Heart right ventricle (tissue), 16 donors: ENCODE measurements at places on chromosomes 12 and 14. TPM values are rescaled to one million over a fixed set of nuclear protein-coding genes. Genes with fewer than 3 reads are reported as not detected.

- H3K4me3 ChIP-seq = no peak overlapping the region
- no peaks in the 10 kb centered on the region for H3K36me3 ChIP-seq
- H3K27me3 ChIP-seq = no peaks in the 10 kb centered on the region
- no peak for DNase-seq
Observed at GRCh38 chr14:56271970-56272369, 153.8 kb downstream of the PELI2 start.

DNA sequence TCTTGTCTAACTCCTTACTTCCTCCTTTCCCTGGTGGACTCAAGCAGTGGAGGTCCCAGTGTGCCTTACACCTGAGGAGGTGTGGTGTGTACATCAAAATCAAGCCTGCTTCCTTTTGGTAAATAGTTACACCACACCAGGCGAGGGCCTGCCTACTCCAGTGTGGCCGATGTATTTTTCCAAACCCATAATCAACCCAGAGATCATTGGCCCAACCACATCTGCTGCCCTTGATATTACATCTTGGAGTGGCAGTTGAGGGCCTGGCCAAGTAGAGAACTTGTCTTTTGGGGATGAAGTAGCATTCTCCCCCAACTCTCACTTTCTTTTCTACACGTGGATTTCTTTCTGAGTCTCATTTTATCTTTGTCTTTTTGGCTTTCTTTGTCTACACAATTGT is 187.4 kb downstream of the EFCAB11 start:
- no peaks in the 10 kb centered on the region for H3K4me1 ChIP-seq
- no peaks in the 10 kb centered on the region for H3K27me3 ChIP-seq
- no peak for DNase-seq
- H3K27ac ChIP-seq = no peak overlapping the region
- no peaks in the 10 kb centered on the region for H3K36me3 ChIP-seq

DNA sequence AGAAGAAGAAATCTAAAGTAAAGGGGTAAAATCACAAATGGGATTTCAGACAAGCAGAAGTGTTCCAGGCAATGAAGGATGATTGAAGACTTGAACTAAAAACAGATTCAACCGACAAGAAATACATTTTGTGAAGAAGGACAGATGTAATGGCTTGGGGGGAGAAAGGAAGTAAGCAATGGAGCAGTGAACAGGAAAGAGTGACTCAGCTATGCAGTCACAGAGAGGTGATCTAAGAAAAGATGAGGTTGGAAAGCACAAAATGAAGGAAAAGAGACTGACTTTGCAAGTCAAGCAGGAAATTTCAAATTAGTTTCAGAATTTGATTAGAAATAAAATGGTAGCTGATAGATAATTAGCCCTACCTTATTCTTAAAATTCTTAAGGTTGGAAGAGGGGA is 66.5 kb downstream of the PUS7L start:
- H3K4me1 ChIP-seq = no peaks in the 10 kb centered on the region
- H3K27me3 ChIP-seq = no peaks in the 10 kb centered on the region
- DNase-seq = no peak

DNA sequence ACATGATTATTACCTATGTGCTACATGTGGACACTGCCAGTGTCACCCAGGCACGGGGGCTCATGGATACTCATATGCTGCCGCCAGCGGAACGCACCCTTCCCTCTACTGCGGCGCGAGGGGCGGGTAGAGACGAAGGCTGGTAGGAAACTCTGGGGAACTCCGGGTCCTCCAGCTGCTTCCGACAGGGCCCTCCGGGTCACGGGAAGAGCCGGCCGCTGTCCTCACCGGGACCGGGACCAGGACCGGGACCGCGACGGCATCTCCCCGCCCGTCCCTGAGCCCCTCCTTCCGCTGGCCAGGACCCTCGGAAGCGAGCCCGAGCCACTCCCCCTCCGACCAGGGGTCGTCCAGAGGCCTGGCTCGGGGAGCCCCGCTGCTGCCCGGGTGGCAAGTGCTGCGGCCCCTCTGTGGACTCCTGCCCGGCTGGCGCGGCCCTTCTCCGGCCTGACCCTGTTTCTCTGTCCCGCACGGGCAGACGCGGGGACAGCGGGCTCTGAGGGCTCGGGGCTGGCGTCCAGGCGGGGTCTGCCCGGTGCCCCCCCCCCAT is 209.6 kb downstream of the ADGRD1 start:
- no peak for DNase-seq
- no peak overlapping the region for H3K27ac ChIP-seq
- no peak overlapping the region for H3K4me3 ChIP-seq
- H3K36me3 ChIP-seq = no peaks in the 10 kb centered on the region

SERPINA9 gene
- not detected for polyA plus RNA-seq

- H3K36me3 ChIP-seq = no peaks in the 10 kb centered on the region
- DNase-seq = no peak
- H3K27ac ChIP-seq = no peak overlapping the region
- no peaks in the 10 kb centered on the region for H3K27me3 ChIP-seq
- H3K4me3 ChIP-seq = no peak overlapping the region
- no peaks in the 10 kb centered on the region for H3K4me1 ChIP-seq
Observed at GRCh38 chr12:120670667-120671066, 16.3 kb upstream of the MLEC start.

- H3K27me3 ChIP-seq = no peaks in the 10 kb centered on the region
- H3K27ac ChIP-seq = no peak overlapping the region
- H3K36me3 ChIP-seq = no peaks in the 10 kb centered on the region
- DNase-seq = no peak
Observed at GRCh38 chr14:102439556-102439955, 70.0 kb downstream of the ANKRD9 start.

MBIP gene
- polyA plus RNA-seq = 13.5 TPM

- no peak overlapping the region for H3K27ac ChIP-seq
- no peaks in the 10 kb centered on the region for H3K36me3 ChIP-seq
- no peaks in the 10 kb centered on the region for H3K27me3 ChIP-seq
- H3K4me1 ChIP-seq = peaks cover 17% of the 10 kb centered on the region
Observed at GRCh38 chr12:122006186-122006926, 15.3 kb upstream of the BCL7A start.

CLEC4D gene
- not detected for polyA plus RNA-seq

AQP6 gene
- polyA plus RNA-seq = 0.06 TPM

GRCh38 chr12:69204191-69204590 is 35.2 kb upstream of the CPSF6 start:
- H3K36me3 ChIP-seq = no peaks in the 10 kb centered on the region
- no peak for DNase-seq
- H3K27ac ChIP-seq = no peak overlapping the region
- no peaks in the 10 kb centered on the region for H3K4me1 ChIP-seq

EMC9 gene
- 27.2 TPM for polyA plus RNA-seq

DNA sequence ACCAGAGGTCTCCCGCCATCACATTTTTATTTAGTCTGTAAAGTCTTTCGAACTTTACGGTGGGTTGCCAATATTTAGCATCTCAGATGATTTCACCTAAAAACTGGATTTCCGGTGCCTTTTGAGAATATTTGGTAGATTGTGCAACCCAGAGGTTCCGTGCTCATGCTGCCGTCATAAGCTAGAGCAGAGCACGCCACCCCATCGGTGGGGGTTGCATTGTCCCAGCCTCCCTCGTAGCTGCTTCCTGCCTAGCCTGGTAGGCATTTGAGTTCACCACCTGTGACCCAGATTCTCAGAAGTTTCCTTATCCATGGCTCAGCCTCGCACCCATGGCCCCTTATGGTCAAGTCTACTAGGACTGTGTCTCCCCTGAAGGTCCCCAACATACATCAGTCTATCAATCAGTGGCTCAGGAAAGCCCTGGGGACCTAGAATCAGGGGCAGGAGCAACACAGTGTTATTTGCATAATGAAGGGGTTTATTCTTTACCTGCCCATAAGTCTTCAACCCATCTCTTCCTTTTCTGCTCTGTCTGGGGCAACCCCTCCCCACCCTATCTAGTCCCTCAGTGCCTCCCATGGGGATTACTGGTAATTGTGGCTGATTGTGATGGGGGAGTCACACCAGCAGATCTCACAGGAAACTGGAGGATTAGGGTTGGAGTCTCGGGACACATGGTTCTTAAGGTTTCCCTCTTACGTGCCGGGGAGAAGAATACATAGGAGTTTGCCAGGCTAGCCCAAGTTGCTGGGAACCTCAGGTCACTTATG is 152.3 kb downstream of the PHETA1 start:
- H3K27ac ChIP-seq = no peak overlapping the region
- no peaks in the 10 kb centered on the region for H3K4me1 ChIP-seq
- H3K36me3 ChIP-seq = no peaks in the 10 kb centered on the region
- DNase-seq = no peak
- H3K4me3 ChIP-seq = no peak overlapping the region

SMCO3 gene
- 0.14 TPM for polyA plus RNA-seq

DNA sequence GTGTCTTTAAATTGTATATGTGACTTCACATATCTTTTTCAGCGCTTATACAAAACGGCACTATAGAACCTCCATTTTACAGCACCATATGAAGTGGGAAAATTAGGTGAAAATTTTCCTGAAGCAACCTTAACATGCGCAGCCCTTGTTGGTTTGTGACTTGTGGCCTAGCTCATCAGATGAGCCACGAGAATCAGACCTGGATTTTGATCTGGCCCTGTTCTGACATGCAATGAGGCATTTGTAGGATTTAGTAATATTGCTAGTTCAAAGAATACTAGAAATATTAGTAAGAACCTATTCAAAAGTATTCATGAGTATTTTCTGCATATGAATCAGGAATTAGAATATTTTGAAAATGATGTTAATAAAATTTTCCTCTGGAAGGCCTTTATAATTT is 2.9 kb downstream of the CDKN1B start:
- peak overlapping the region; percentile 100 for H3K27ac ChIP-seq
- H3K4me1 ChIP-seq = peaks cover 55% of the 10 kb centered on the region
- no peak for DNase-seq
- peaks cover 20% of the 10 kb centered on the region for H3K36me3 ChIP-seq

ACOT6 gene
- polyA plus RNA-seq = not detected

DNA sequence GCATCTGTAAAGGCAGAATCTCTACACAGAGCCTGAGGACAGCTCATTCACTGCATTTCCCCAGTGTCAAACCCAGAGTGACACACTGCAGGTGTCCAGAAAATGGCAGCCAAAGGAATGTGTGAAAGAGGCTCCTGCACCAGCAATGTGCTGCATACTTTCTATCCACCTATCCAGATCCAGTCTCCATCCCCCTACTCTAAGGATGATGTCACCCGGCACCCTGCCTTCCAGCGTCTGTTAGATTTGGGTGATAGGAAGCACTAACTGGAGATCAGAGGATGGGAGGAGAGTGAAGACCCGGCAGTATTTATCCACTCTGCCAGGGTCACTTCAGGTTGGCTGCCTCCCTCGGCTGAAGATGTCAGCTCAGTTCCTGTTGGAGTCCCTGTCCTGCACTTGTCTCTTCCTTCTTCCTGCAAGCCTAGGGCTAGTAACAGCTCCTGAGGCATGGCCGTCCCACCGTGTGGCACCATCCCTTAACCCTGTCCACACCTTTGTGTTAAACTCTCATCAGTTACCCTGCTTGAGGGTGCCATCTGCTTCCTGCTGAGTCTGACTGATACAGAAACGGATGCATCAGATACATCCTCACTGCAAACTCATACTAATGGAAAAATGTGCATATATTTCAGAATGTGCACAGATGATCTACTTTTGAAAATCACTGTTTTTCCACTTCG is 13.0 kb upstream of the GPR68 start:
- peaks cover 9% of the 10 kb centered on the region for H3K4me1 ChIP-seq
- no peak overlapping the region for H3K27ac ChIP-seq
- no peaks in the 10 kb centered on the region for H3K36me3 ChIP-seq
- H3K4me3 ChIP-seq = no peak overlapping the region
- peaks cover 21% of the 10 kb centered on the region for H3K27me3 ChIP-seq

DNA sequence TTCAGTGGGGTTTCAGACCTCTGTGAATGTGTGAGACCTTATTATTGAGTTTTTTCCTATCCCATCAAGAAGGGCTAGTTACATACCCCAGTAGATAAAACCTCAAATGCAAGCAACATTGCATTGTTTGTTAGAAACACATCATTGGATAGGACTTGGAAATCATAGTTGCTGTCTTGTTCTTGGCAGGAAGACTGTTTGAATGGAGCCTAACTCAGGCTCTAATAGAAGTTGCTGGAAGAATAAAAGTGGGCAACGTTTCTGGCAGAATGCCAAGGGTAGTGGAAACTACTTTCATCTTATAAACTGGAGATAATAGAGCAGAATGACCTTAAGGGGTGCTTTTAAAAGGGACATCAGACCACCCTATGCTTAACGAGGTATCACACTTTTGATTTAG is 9.9 kb upstream of the PTHLH start:
- no peak for DNase-seq
- no peak overlapping the region for H3K4me3 ChIP-seq
- no peaks in the 10 kb centered on the region for H3K36me3 ChIP-seq
- H3K27ac ChIP-seq = no peak overlapping the region

DNA sequence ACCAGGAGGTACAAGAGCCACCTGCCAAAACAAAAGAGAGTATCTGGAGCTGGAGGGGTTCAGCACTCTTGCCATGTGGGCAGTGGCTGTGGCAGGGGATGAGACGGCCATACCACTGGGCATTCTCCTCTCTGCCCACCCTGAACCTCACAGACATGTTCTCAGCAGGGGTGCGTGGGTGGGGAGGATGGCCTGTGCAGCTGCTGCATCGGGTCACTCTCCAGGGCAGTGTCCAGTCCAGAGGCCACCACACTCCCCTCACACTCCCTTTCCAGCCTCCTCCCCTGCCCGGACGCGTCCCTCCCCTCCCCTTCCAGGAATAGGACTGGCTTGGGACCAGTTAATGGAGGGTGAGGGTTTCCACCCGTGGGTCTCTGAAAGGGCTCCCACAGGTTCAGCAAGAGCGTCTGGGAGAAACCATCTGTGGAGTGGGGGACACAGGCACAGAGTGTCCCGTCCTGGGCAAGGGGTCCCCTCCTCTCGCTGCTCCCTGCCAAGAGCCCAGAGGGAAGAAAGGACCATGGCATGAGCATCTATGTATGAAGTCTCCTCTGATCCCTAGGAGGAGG is 501 bp downstream of the C1R start:
- peak overlapping the region; percentile 46 for H3K27ac ChIP-seq
- H3K4me3 ChIP-seq = peak overlapping the region; percentile 62
- H3K36me3 ChIP-seq = peaks cover 37% of the 10 kb centered on the region
- peak; percentile 50 for DNase-seq

DNA sequence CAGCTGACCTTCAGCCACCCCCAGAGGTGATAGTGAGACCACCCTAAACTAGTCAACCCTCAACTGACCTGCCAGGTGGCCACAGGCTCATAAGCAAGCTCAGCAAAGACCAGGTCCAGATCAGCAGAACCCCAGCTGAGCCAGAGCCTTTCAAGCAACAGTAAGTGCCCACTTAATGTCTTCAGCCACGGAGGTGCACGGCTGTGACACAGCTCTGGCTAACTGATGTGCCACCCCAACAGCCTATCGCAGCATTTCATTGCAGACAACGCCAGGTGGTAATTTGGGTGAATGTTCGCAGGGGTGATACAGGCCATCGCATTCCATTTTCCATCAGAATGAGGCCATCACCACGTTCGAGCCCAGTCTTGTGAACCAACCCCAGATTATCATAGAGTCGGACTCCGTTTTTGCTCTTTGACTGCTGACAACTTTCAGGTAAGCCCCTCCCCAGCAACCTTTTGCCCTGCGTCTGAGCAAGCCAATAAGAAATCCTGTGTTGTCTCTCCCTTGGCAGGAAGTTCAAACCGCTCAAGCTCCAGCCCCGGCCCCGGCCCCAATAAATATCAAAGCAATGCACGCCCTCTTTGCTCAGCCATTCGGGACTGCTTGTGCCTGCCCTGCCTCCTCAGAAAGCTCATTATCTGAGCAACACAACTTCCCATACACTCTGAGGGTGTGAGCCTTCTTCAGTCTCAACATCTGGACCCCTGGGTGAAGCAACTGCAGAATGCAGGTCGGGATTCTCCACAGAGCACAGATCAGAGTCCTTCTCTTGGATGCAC is 44.4 kb downstream of the JAG2 start:
- H3K36me3 ChIP-seq = no peaks in the 10 kb centered on the region
- no peaks in the 10 kb centered on the region for H3K4me1 ChIP-seq
- no peak overlapping the region for H3K27ac ChIP-seq
- DNase-seq = no peak
